ENCODE measurements at places on chromosomes 5 and 9.

DNA sequence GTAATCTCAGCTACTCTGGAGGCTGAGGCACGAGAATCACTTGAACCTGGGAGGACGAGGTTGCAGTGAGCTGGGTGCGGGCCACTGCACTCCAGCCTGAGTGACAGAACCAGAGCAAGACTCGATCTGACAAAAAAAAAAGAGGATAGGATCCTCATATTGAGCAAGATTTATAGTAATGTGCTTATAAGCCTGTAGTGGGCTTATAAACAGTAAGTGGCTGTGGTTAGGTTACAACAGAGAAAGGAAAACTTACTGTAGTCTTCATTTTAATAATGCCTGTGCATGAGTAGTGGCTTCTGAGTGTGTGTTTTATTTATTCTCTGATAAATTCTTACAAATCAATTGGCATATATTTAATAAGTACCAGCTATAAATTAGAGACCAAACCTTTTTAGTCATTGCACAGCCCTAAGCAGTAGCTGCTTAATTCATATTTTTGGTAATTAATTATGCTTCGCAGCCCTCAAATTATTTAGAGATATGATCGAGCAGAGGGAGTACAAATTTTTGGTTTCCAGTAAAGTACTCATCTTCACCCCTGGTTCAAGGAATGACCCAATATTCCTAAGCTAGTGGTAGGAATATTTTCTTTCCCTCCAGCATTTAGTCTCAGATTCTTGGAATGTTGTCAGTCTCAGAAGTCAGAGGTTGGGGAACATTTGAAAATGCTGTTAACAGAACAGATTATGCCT, 73.8 kb upstream of the KLF9 start:
- no peak for DNase-seq

GRCh38 chr9:8558176-8558575, 758.6 kb upstream of the DMAC1 start:
- DNase-seq: no peak

GRCh38 chr5:163489745-163490075, 15.7 kb upstream of the MAT2B start:
- DNase-seq: no peak

- peak; percentile 79 for DNase-seq
Measured at GRCh38 chr9:122374885-122375420, 4.1 kb downstream of the PTGS1 start.

DNA sequence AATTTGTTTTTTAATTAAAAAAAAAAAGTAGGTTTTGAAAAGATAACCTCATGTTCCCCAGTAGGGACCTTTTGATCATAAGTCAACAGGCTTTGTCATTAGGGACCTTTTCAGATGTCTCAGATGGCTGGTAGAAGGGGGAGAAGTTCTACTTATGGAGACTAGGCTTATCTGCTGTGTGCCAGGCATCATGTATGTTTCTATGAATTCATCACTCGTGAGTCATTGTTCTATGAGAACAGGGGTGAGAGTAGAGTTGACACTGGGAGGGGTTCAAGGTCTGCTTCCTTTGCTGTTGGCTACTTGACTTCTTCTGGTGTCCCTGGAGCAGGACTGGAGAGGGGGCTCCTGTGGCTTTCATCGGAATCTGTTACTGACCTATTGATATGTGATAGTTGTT, 138.8 kb downstream of the KDM4C start:
- no peak for DNase-seq

DNA sequence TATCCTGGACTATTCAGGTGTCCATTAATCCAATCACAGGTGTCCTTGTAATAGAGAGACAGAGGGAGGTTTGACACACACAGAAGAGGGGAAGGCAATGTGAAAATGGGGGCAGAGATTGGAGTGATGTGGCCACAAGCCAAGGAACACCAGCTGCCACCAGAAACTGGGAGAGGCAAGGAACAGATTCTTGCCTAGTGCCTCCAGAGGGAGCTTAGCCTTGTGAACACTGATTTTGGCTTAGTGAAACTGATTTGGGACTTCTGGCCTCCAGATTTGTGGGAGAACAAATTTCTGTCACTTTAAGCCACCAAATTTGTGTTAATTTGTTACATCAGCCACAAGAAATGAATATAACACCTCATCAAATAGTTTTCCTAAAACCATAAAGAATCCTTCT, 416.2 kb downstream of the ENC1 start:
- no peak for DNase-seq

- no peak for DNase-seq
Measured at GRCh38 chr9:88544245-88544644, 9.3 kb downstream of the NXNL2 start.

DNA sequence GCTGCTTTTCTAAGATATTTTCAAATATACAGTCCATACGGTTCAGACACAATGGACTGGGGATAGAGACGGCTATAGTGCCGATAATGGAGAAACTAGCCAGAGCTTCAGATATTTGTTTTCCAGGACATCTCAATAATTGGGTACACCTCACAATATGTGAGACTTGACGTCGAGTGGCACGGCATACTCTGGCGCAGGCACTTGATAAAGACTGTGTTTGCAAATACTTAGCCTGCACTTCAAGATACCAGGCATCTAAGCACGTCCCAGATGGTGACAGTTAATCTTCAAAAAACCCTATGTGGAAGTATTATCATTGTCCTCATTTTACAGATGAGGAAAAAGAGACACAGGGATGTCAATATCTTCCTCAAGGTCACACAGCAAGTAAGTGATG, 48.5 kb downstream of the SEMA5A start:
- DNase-seq: no peak

GRCh38 chr5:54667136-54667535, 149.6 kb downstream of the SNX18 start:
- no peak for DNase-seq

- DNase-seq: no peak
Measured at GRCh38 chr5:68087866-68088265, 127.7 kb upstream of the PIK3R1 start.

- no peak for DNase-seq
Measured at GRCh38 chr5:109411627-109412026, 1.9 kb upstream of the PJA2 start.

GRCh38 chr9:97559111-97559514, 57.6 kb downstream of the TMOD1 start:
- peak; percentile 51 for DNase-seq

GRCh38 chr5:174724484-174725260, at the start of gene MSX2:
TSS of gene MSX2 (plus strand) at chr5:174724582. CDS start at chr5:174724660, 78 bp downstream.
- DNase-seq: peak; percentile 84

DNA sequence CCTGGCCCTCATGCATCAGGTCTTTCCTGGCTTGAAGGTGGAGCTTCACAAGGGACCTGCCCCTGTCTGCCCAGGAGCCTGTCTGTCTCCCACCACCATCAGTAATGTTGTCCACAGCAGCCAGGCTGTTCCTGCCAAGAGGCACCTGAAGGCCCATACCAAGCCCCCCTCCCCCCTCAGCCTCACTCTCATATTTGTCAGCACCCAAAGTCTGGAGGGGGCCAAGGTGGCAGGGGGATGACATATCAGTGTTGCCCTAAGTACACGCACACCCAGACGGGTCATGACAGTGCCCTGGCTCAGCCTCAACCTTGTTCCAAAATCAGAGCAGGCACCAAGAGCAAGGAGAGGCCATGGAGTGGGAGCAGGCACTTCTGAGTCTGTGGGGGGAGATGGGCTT, 27.2 kb upstream of the CYLC2 start:
- DNase-seq: no peak

DNA sequence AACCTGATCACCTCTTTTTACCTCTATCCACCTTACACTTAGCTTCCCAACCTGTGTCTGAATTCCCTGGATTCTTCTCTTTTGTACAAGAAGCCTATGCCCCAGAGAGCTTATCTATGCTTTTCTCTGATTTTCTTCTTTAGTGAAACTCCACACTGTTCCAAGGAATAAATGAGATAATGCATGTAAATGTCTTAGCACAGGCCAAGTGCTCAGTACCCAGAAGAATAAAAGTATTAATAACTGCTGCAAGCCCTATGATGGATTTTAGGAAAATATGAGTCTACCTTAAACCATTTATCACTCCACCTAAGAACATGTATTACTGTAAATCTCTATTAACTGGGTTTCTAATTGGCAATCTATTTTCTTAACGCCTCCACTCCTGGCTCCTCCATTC, 168.5 kb upstream of the TNC start:
- DNase-seq: no peak

DNA sequence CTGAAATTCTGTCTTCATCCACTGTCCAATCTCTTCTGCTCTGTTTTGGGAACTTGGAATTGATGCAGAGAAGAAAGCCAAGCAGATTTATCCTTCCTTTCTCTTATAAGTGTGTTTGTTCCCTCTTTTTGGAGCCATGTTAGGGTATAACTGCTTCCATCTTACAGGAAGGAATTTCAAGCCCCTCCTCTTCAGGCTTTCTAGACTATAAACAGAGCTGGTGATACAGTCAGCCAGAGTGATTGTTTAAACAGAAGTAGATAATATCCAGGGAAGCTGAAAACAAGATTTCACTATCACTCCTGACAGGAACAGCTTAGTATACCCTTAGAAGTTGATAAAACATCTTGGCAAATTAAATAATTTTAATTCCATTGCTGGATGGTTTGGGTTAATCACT, 102.1 kb upstream of the DMRT1 start:
- DNase-seq: no peak

DNA sequence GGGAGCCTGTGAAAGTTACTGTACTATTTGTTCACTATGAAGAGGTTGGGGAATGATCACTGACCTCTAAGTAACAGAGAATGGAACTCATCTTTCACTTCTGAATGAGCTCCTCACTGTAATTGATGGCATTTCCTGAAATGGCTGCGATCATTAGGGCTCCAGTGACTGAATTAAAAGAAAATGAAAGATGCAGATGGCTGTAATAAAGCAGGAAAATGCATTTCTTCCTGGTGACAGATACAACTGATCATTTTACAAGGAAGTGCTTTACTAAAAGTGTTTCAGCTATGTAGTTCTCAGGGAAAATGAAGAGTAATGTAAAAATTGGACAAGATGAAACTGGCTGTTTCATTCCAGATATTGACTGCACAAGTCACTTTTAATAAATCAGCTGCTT, 1200.6 kb upstream of the NUDT12 start:
- DNase-seq: no peak

DNA sequence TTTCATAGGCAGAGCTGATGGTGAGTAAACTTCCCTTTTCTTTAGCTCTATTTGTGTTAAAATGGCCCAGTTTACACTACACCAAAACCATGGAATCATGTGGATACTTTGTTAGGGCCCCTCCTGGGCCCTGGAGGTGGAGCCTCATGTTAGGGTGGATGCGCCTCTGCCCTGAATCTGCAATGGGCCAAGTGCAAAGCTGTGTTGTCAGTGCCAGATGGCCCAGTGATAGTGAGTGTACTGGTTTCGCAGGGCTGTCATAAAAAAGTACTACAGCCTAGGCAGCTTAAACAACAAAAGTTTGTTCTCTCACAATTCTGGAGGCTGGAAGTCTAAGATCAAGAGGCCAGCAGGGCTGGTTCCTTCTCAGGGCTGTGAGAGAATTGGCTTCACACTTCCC, 64.8 kb downstream of the HSPA4 start:
- no peak for DNase-seq

- no peak for DNase-seq
Measured at GRCh38 chr5:73393611-73394489, 54.7 kb downstream of the FOXD1 start.

GRCh38 chr5:52804981-52805380, 17.3 kb downstream of the ITGA1 start:
- DNase-seq: no peak

GRCh38 chr5:151070449-151070848, 10.4 kb downstream of the TNIP1 start:
- DNase-seq: no peak

DNA sequence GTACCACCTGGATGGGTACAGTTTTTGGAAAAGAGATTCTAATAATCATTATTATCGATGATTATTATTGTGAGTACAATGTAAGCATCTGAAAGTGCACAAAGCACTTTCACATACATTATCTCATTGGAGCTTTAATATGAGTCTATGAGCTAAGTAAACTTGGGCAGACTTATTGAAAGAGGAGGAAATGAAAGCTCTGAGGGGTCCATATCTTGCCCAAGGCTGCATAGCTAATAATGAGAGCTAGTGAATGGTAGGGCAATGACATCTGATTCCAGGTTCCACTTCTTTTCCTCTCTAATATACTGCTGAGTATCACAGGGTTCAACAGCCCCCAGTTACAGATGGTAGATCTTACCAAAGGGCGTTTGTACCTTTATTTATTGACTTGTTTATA, 26.1 kb downstream of the TIMD4 start:
- DNase-seq: no peak

- DNase-seq: no peak
Measured at GRCh38 chr9:95336281-95336680, 18.8 kb upstream of the FANCC start.

DNA sequence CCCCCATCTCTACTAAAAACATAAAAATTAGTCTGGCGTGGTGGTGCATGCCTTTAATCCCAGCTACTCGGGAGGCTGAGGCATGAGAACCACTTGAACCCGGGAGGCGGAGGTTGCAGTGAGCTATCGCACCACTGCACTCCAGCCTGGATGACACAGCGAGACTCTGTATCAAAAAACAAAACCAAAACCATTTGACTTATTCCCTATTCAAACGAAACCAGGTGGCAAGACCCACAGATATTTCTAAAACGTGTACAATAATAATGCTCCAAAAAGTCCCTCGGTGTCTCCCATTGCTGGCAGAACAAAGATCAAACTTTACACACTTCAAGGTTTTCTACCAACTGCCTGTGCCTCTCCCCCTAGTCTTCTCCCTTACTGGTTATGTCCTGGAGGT, 29.8 kb downstream of the HMGCR start:
- no peak for DNase-seq

DNA sequence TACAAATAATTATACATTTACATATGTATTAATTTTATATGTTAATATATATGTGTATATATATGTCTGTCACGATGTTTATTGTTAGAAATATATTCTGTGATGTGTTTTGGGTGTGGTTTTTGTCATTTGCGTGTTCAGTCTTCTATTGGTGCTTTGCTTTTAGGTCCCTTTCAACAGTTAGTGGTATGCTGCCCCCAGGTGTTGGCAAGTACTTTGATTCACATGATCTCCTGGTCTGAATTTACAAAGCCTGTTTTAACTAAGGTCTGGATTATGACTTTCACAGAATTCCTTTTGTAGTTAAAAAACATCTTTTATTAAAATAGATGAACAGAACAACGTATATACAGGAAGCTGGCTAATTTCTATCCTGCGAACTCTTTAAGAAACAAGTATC, 271.5 kb downstream of the CCDC171 start:
- DNase-seq: no peak

- DNase-seq: no peak
Measured at GRCh38 chr5:76332102-76332501, 71.0 kb upstream of the IQGAP2 start.

DNA sequence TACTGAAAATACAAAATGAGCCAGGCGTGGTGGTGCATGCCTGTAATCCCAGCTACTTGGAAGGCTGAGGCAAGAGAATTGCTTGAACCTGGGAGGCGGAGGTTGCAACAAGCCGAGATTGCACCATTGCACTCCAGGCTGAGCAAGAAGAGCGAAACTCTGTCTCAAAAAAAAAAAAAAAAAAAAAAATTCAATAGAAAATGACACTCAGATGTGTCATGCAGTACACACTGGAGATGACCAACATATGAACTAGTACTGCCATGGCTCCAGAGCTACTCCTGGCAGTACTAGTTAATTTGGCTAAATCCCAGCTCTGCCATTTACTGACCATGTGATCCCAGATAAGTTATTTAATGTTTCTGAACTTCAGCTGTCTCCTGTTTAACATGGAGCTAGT, 7.3 kb downstream of the ATOX1 start:
- DNase-seq: no peak

GRCh38 chr5:152288499-152288898, 116.6 kb downstream of the NMUR2 start:
- peak; percentile 60 for DNase-seq
